ENCODE measurements at places on chromosomes 2 and 18.
A peak's percentile ranks its signal among the peaks of the same experiment; 100 is the strongest.

DNA sequence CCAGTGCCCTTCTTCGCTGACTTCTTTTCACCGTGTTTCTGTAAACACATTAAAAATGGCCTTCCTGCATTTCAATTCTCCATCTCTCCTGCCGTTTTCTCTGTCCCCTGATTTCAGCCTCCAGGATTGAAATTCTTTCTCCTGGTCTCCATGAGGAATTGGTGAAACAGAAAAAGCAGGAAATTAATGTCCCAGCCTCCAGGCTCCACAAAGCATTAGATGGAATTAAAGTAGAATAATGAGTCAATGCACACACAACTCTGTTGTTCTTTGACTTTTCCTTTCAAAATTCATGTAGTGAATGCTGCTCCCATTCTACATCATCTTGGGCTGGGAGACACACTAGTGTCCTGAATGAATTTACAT is 209.5 kb downstream of the KLHL29 start:
- DNase-seq, result peak; percentile 20

- DNase-seq, result no peak
Measured at GRCh38 chr2:174704061-174704460, 60.2 kb downstream of the CHRNA1 start.

- no peak for DNase-seq
Measured at GRCh38 chr18:79875531-79875919, 75.9 kb downstream of the SLC66A2 start.

GRCh38 chr2:237739101-237739500 is 59.5 kb upstream of the RBM44 start:
- no peak for DNase-seq

- no peak for DNase-seq
Measured at GRCh38 chr2:220127311-220127710, 499.9 kb downstream of the SLC4A3 start.
